ENCODE measurements at places on chromosomes 13 and 19. TPM values are rescaled to one million over a fixed set of nuclear protein-coding genes. Genes with fewer than 3 reads are reported as not detected.

DNA sequence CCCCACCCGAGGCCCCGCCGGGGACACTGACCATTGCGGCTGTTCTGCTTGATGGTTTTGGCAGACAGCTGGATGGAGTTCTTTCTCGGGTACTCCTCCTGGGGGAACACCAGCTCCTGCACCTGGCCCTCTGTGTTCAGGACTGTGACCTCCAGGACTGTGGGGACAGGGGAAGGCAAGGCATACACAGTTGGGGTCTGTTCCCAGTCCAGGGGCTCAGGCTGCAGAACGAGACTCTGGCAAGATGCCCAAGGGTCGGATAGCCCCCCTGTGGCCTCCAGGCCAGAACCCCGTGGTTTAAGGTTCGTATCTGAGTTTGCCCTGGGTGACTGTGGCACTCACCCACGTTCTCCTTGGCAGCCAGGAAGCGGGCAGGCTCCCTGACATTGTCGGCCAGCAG lies 22.7 kb upstream of the ASF1B start:
- no peak for DNase-seq

GRCh38 chr13:48112896-48113755 lies 18.2 kb upstream of the MED4 start:
- no peak for DNase-seq

DNA sequence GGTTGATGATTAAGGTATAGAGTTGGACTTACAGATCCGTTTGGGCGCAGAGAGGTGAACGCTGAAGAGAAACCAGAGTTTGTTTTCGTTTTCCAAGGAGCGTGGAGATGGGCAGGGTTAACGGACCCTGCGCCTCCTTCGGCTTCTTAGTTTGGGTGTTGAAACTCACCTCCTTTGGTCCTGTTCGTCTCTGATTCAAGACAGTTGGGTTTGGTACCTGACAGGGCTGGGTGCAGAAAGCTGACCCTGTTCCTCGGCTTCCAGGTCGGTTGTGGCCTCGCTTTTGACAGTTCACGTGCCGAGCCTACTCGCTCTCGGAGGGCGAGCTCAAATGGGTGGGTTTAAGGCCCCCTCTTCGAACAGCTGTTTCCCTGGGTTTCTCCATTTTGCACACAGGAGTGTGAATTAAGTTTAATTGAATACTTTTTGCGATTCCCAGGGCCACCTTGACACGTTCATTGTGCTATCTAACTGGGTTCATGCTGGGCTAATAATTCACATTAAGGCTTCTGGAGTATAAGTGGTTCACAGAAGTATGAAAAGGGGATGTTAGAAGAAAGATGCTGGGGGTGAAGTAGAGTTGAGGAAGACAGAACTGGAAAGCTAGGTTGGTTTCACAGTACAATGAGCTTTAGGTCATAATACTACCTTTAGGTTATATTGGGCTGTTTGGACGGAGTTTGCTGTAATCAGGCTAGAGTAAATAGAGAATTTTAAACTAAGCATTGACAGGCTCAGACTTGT lies 638 bp downstream of the USPL1 start:
- no peak for DNase-seq

DNA sequence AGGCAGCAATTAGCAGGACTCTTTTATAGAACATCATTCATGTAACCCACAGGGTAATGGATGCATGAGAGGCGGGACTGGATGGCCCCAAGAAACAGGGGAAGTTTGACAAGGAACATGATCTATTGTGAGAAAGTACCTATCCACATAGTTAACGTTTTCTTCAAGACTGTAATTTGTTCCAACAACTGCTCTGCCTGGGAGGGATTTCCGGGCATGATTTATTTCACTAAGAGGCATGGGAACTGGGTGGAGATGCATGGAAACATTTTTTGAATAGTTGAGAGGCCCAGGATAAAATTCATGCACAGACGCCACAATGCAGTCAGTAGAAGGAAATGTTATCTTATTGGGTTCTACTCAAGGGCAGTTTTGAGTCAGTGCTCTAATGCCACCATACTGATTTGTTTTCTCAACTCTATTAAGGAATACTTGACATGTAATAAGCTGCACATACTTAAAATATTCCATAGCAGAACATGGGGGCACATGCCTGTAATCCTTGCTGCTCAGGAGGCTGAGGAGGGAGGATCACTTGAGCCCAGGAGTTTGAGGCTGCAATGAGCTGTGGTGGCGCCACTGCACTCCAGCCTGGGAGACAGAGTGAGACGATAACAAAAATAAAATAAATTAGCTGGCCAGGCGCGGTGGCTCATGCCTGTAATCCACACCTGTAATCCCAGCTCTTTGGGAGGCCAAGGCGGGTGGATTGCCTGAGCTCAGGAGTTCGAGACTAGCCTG lies 9.9 kb upstream of the ATG4D start:
- no peak for DNase-seq

DNA sequence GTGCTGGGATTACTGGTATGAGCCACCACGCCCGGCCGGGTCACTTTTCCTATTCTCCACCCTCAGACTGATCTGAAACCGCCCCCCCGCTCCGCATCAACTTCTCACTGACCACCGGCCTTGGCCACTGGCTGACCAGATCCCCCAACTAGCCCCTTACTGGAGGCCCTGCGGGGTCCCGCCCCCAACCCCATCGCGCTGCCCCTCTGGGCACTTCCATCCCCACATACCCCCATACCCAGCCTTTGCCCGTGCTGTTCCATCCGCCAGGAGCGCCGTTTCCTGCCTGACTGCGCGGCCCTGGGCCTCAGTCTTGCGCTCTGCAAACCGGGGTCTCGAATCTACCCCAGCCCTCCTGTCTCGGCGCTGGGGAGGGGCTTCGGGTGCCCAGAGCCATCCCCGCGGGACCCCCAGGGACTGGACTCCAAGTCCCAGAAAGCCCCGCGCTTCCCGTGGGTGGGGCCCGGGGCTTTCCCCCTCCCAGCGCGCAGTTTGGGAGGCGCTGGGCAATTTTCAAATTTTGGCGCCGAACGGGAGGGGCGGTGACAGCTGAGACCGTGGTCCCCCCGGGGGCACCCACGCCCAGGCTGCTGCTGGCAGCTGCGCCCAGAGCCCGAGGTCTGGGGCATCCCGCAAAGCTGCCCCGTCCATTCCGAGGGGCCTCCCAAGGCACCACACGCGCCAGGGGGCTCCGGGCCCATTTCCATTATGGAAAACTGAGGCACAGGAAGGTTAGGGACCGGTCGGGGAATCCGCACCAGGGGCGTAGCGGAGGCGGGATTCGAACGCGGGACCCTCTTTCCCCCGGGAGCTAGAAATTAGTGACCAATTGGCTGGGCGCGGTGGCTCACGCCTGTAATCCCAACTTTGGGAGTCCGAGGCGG lies 5.2 kb upstream of the LMNB2 start:
- DNase-seq: no peak

GRCh38 chr19:15296353-15296752 lies 36.0 kb downstream of the BRD4 start:
- DNase-seq: no peak

DNA sequence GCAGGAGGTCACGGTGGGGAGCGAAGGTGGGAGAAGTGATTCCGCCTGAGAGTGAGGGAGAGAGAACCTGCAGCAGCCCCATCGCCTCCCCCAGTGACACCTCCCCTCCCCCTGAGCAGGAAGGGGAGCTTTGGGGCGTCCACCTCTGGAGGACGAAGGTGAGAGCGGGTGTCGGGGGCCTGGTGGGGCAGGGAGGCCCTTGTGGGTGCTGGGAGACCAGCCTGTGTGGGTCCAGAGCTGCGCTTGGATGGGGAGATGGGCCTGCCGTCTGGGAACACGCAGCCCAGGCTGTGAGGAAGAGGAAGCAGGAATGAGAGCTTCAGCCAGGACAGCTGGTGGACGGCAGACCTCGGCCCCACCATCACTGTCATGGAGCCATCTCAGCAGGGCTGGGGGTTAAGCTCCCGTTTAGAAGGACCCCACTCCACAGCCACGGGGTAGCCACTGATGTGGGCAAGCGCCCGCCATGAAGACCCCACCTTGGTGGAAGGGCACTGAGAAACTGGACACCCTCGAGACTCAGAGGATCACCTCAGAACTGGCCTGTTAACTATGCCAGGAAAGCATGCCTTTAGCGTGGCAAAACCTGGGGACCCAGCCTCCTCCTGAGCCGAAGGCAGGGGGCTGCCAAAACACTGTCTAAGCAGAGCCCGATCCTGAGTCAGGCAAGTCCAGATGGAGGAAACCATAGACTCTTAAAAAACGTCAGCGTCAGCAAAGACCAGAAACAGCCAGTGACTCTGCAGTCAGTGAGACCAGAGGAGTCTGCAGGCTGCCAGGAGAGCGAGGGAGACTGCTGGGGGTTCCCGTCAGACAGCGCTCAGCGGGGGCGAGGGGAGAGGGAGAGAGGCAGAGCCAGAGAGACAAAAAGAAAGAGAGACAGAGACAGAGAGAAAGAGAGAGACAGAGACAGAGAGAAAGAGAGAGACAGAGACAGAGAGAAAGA lies 6.4 kb upstream of the PROZ start:
- DNase-seq: no peak

- no peak for DNase-seq
These were observed 80.5 kb downstream of the FOXO1 start for GRCh38 chr13:40585911-40586471.

ZNF846 gene
- 7.8 TPM for total RNA-seq
